ENCODE measurements at places on chromosomes 6 and 20.

- DNase-seq: no peak
These were observed 27.9 kb upstream of the PLCB4 start for GRCh38 chr20:9040863-9041524.

- DNase-seq: no peak
These were observed 90.6 kb downstream of the PAX1 start for GRCh38 chr20:21796059-21796458.

DNA sequence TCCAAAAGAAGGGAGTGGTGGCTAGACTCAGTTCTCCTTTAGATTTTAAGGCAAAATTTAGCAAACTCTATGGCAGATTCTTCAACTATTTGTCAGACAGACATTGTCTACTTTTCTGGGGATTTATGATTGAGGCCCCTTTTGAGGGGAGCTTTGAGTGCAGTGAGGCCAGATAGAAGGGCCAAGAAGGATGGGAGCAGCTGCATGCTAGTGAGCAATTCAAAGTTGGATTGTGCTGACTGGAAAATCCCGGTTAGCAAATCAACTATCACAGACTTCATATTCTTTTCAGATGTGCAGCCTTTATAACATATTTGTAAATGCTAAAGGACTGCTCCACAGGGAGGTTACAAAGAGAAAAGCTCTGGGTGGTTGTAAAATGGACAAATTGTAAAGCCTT, 35.0 kb upstream of the ESR1 start:
- no peak for DNase-seq

DNA sequence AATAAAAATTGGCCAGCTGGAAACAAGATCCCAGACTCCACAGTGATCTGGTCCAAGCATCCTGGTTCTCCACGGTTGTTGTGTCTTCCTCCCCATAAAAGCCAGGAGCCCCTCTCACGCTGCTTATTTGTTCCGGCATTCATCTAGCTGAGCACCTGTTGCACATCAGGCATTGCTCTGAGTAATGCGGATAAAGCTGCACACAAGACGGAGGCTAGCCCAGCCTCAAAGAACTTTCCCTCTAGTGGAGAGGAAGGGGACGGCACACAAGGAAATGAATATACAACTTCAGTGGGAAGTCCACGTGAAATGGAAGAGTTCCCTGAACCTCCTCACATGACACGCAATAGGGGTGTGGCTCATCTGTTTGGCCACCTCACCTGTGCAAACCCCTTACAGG, 30.3 kb upstream of the NXT1 start:
- no peak for DNase-seq

DNA sequence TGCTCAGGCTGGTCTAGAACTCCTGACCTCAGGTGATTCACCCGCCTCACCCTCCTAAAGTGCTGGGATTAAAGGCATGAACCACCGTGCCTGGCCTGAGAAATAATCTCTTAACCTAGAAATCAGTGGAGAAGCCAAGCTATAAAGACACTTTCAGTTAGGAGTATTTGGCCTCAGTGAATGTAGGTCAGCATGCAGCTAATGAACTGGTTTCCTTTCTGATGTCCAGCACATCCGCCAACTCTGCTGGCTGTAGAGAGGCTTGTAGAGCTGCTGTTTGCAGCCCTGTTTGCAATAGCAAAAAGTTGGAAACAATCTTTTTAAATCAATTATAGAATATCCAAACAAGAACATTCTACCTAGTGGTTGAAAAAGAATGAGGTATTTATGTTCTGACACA, 42.4 kb upstream of the ELOVL5 start:
- no peak for DNase-seq

GRCh38 chr6:155349956-155350355, 35.7 kb upstream of the TFB1M start:
- no peak for DNase-seq

GRCh38 chr6:79672631-79673111, 41.5 kb downstream of the SH3BGRL2 start:
- DNase-seq: no peak

DNA sequence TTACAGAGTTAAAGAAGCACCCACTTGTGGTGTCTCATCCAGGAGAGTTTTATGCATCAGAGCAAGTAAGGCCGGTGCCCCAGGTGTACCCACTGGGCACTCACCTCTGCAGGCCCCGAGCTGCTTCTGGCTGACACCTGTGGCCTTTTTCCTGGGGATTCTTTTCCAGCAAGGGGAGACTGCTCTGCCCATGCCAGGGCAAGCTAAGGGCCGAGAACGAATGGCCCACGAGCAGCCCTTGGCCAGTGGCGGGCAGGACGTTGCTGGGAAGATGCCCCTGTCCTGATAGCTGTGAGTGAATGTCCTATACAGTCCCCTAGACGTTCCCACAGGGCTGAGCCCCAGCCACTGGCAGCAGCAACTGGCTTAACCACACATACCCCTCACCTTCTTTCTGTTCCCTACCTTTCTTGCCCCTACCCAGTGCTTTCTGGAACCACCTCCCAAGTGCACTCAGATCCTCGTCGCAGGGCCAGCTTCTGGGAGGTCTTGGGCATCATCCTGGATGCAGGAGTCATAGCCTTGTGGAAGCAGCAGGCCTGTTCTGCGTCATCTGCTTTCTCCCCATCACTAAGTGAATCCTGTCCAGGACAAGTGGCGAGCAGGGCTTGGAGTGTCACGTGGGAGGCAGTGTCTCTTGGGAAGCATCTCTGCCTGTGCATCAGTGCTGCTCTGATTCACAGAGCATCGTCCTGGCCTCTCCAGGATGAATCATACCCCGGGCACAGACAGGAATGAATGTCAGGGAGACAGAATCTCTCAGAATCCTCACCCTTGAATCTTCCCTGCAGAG, 32.5 kb downstream of the SYNDIG1 start:
- no peak for DNase-seq

DNA sequence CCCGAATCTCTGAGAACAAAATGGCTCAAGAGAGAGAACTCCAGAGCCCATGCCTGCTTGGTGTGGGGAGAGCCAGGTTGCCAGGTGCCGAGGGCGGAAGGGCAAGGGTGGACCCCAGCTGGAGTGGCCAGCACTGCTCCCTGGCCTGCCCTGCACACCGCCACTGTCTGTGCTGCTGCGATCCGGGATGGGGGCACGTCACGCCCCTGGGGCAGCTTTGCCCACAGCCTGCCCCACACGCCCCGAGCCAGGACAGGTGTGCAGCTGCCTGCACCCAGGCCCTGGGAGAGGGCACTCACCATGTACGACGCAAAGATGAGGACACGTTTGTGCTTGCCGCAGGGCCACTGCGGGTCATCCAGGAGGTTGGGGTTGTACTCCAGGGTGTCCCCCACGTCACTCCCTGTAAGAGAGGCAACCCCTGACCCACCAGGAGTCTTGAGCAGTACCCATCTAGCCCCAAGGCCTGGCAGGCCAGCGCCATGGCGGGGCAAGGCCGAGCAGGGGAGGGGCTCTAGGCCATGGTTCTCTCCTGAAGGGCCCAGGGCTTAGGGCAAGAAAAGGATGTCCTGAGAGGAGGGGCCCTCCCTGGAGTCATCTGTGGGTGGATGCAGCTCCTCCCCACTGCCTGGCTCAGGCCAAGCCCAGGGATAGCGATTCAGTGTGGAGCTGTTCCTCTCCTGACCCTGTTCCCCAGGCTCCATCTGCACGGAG, 5.9 kb downstream of the RPS21 start:
- no peak for DNase-seq

- DNase-seq: no peak
These were observed 134.2 kb downstream of the MEI4 start for GRCh38 chr6:77786935-77787629.

GRCh38 chr20:60365882-60366281, 407.7 kb downstream of the CDH26 start:
- DNase-seq: no peak

GRCh38 chr6:1388630-1389368, 577 bp upstream of the FOXF2 start:
- no peak for DNase-seq

DNA sequence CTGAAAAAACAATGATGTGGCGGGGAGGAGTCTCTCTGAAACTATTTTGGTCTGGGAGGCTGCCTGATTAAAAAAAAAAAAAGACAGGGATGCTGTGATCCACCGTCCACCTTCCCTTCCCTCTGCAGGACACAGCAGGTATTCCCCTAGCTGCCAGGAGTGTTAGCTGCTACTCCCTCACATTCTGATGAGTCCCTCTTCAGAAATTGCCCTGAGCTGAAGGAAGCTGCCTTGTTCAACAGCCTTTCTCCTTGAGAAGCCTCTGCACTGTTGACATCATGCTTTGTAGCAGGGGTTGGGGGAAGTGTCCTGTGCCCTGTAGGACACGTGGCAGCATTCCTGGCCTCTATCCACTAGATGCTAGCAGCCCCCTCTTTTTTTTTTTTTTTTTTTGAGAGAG, 71.7 kb upstream of the ZMYND8 start:
- DNase-seq: no peak

DNA sequence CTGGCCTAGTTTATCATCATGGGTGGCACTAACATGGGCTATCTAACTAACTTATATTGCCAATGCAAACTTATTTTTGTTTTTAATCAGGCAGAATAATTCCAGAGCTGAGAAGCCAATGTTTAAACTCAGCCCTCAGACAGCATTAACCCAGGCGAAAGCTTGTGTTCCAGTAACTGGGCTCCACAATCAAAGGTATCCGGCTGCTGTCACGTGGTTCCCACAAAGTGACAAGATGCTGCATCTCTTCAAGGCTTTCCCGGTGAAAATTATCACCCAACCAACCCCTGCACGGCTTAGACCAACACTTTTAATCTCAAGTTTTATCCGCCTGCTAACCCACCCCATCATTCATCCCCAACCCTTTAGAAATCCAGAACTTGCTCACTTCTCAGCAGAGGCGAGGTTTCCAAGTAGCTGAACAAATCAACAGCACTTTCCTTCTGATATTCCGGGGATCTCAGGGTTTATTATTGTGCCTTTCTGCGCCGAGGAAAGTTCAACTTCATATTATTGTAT, 885 bp downstream of the MTCL3 start:
- no peak for DNase-seq

GRCh38 chr20:34639755-34640222, 37.1 kb downstream of the PIGU start:
- DNase-seq: no peak

GRCh38 chr20:11053310-11053709, 379.5 kb upstream of the JAG1 start:
- DNase-seq: no peak

DNA sequence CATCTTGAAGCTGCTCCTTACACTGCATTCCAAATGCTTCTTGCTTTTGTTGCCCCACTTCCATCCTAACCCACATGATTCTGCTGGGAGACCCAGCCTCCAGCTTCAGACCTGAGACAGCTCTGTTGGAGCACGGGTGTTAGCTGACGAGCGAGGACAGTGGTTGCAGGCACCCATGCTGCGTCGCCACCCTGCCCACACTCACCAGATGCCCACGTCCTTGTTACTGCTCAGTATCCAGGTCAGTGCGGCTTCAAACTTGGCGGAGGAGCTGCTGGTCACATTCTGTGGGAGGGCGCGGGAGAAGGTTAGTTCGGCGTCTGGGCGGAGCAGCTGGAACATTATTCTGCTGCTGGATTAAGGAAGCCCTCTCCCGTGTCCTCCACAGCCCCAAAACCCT, 9.0 kb downstream of the LEMD2 start:
- no peak for DNase-seq

GRCh38 chr6:164121527-164121926, 707.0 kb downstream of the QKI start:
- no peak for DNase-seq

- DNase-seq: peak; percentile 70
These were observed 60.0 kb upstream of the EZR start for GRCh38 chr6:158879180-158879579.

- no peak for DNase-seq
These were observed 10.4 kb downstream of the SRXN1 start for GRCh38 chr20:642398-643174.

DNA sequence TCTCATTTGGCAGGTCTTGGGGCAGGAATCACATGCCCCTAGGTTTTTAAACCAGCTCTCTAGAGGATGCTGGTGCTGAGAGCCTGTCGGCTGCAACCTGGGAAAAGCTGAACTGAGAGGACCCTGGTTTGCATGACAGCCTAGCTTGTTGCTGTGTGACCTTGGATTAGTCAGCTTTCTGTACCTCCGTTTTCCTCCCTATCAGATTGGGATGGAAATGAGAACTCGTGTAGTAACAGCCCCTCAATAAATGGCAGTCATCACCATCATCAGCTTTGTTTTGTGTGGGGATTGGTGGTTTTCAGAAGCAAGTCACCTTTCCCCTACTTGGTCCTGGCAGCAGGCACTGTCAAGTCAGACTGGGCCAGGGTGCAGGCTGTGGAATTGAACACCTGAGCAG, 75.2 kb upstream of the MYL9 start:
- DNase-seq: no peak

GRCh38 chr6:16694781-16695578, 66.3 kb downstream of the ATXN1 start:
- DNase-seq: no peak

GRCh38 chr6:6386010-6386409, 65.5 kb upstream of the F13A1 start:
- DNase-seq: no peak

GRCh38 chr6:107308677-107309076, 150.7 kb downstream of the PDSS2 start:
- DNase-seq: no peak

GRCh38 chr6:111605100-111605751, 452 bp downstream of the TRAF3IP2 start:
- peak; percentile 6 for DNase-seq

DNA sequence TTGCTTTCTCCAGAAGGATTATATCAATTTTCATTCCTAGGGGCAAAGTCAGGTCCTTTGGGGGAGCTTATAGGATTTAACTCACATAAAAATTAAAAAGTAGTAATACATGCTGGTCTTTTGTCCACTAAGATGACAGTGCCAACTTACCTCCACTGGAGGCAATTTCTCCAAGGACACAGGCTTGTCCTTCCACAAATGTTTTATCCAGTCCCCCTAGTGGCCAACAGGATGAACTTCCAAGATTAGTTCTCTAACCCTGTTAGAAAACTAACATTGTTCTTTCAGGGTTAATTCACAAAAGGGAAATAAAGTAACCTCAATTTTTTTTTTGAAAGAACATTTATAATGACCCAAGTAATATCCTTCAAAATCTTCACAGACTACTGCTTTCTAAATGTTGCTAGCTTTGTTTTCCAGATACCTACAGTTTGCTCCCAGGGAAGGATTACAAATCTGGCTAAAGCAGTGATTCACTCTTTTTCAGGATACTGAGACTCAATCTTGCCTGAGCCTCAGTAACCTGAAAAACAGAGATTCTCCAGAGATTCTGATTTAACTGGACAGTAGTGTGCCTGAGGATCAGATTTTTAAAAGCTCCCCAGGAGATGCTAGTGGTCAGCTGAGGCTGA, 31.7 kb upstream of the UBR2 start:
- DNase-seq: no peak

- no peak for DNase-seq
These were observed 99.4 kb downstream of the EYA4 start for GRCh38 chr6:133340557-133340956.

Measured in stimulated activated CD4-positive, alpha-beta T cell treated with anti-CD3 and anti-CD28 coated beads, Interleukin-4, amount 100 ng/mL, for 48 hours (primary cell).